ENCODE measurements at places on chromosomes 12 and 14.

DNA sequence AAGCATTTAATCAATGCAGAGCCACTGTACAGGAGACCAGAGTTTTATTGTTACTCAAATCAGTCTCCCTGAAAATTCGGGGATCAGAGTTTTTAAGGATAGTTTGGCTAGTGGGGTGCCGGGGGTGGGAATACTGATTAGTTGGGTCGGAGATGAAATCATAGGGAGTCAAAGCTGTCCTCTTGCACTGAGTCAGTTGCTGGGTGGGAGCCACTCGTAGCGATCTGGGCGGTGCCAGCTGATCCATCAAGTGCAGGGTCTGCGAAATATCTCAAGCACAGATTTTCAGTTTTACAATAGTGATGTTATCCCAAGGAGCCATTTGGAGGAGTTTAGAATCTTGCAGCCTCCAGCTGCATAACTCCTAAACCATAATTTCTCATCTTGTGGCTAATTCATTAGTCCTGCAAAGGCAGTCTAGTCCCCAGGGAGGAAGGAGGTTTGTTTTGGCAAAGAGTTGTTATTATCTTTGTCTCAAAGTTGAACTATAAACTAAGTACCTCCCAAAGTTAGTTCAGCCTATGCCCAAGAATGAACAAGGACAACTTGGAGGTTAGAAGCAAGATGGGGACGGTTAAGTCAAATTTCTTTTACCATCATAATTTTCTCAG, 169.4 kb upstream of the PLEKHG7 start:
- DNase-seq, result no peak

DNA sequence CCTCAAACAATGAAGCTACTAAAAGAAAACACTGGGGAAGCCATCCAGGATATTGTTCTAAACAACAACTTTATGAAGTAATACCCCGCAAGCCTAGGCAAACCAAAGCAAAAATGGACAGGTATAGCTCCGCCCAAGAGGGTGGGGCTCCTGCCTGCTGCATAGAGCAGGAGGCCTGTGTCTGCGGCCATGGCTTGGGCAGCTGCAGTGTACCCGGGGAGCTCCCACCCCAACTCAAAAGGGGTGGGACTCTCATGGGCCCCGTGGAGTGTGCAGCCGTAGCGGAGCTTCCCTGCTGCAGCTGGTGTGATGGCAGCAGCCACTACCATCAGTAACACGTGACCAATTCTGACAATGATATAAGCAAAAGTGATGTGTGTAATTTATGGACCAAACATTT, 264.2 kb upstream of the KITLG start:
- DNase-seq, result no peak

DNA sequence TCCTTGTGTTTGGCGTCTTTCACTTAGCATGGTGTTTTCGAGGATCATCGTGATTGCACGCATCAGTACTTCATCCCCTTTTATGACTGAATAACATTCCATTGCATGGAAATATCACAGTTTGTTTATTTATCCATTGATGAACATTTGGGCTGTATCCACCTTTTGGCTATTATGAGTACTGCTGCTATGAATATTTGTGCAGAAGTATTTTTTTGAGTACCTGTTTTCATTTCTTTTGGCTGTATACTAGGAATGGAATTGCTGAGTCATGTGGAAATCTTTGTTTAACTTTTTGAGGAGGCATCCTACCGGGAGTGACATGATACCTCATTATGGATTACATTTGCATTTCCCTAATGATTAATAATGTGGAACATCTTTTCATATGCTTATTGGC, 66.4 kb downstream of the WNK1 start:
- no peak for DNase-seq

- DNase-seq, result no peak
Measured at GRCh38 chr12:121610239-121611149, 15.8 kb upstream of the ORAI1 start.

DNA sequence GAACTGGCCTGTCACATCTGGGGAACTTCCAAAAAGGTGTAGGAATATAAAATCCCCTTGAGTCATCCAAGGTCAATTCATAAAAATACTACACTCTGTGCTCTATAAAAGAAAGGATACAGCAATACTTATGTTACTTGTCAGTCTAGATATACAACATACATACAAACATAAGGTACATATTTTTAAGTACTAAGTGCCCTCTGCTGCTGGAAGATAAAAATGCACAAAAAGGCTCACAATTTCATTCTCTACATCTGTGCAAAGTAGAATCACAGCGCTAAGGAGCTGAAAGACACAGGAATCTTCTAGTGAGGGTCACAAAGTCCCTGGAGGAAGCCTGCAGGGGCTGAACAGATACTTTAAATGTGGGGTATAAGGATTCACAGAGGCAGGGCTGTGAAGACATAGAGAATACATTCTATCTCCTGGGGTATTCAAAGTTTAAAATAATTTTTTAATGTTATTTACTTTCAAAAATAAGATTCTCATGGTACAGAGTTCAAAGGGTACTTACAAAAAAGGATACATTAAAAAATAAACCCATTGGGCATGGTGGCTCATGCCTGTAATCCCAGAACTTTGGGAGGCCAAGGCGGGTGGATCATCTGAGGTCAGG, 10.2 kb upstream of the GOLGA5 start:
- peak; percentile 70 for DNase-seq

GRCh38 chr14:60632257-60632656, 17.0 kb downstream of the SIX1 start:
- DNase-seq, result no peak

DNA sequence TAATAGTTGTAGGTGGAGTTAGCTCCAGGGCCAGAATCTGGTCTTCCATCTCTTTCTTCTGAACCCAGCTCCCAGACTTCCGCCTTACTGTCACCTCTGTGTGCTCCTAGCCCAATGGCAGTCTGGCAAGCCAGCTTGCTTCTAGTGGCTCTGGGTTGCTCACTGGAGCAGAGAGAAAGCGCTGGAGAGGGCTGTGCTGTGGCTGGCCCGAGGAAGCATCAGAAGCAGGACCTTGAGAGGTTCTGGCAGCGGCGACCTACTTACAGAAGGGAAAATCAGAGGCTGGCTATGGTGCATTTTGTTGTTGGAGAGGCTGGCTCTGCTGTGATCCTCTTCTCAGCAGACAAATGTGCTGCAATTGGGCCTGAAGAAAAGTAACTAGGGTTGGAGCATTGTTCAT, 28.6 kb downstream of the KCNA5 start:
- no peak for DNase-seq

GRCh38 chr14:26138764-26139445, 458.9 kb downstream of the NOVA1 start:
- no peak for DNase-seq

- no peak for DNase-seq
Measured at GRCh38 chr12:23253191-23253590, 628.2 kb downstream of the ETNK1 start.

GRCh38 chr14:88613552-88614010, 50.7 kb downstream of the ZC3H14 start:
- DNase-seq, result peak; percentile 9

GRCh38 chr12:53952871-53953734, 1.6 kb upstream of the HOXC12 start:
- peak; percentile 32 for DNase-seq

DNA sequence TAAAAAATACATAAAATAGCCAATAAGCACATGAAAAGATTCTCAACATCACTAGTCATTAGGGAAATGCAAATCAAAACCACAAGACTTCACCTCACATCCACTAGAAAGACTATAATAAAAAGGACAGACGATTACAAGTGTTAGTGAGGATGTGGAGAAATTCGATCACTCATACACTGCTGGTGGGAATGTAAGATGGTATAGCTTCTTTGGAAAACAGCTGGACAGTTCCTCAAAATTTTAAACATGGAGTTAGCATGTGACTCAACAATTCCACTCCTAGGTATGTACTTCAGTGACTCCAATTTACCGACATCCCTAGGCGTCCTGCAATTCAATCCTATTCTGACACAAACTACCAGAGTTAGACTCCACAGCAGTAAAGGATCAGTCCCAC, 13.7 kb downstream of the TRIM9 start:
- DNase-seq, result no peak

- DNase-seq, result no peak
Measured at GRCh38 chr14:22791301-22791700, 23.9 kb downstream of the SLC7A7 start.

DNA sequence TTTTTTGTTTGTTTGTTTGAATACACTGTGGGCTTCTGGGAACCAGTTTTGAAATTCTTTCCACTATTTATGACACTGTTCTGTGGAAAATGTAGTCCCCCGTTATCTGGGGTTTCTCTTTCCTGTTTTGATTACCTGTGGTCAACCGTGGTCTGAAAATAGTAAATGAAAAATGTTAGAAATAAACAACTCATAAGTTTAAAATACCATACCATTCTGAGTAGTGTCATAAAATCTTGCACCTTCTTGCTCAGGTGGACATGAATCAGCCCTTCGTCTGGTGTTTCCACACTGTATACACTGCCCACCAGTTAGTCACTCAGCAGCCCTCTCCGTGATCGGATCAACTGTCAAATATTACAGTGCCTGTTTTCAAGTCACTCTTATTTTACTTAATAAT, 5.1 kb upstream of the PAPOLA start:
- DNase-seq, result no peak

GRCh38 chr14:74219277-74220205, 19.7 kb upstream of the VSX2 start:
- no peak for DNase-seq

GRCh38 chr14:30034152-30034551, 106.5 kb upstream of the PRKD1 start:
- DNase-seq, result no peak

DNA sequence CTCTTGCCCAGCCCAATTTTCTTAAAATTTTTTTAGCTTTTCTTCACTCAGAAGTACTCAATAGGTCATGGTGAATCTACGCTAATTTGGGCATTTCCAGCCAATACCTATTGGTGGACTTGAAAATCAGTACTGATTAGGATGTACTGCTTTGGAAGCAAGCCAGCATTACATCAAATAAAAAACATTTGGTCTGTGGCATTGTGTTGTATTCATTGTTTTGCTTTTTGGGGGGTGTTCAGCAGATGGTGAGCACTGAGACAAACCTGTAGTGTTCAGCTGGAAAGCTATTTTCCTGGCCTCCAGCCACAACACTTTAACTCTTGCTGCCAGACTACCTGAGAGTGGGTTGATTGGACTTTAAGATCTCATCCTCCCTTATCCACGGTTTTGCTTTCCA, 4.0 kb downstream of the MAPKAPK5 start:
- no peak for DNase-seq

GRCh38 chr12:25904442-25904841, 54.0 kb upstream of the RASSF8 start:
- DNase-seq, result no peak

DNA sequence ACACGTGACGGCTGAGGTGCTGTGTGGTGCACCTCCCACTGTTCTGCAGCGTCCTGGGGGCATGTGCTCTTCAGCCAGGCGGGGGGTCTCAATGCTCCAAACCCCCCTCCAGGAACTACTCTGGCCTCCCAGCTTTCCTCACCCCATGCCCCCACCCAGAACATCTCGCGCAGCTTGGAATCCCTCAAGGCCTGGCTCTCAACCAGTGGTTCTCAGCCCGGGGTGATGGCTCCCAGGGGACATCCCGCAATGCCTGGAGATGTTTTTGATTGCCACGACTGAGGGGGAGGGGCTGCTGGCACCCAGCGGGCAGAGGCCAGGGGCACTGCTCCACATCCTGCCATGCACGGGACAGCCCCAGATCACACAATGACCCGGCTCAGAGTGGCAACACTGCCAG, 78.9 kb upstream of the DICER1 start:
- DNase-seq, result no peak

- DNase-seq, result no peak
Measured at GRCh38 chr12:58204071-58204470, 262.7 kb downstream of the ATP23 start.

DNA sequence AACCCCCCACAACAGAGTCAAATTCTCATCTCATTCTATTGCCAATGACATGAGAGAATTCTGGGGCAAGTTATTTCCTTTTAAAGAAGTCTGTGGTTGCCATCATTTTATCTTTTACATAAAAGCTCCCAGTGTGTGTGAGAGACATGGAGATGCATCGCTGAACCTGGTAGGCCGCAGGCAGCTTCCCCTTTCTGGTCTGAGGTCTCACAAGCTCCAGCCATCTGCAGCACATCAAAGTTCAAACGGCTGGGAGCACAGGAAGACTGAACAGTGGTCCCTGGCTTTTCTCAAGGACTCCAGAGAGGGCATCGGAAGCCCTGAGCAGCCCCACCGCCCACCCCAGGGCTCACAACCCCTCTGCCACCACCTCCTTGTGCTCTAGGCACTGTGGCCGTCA, 141.7 kb downstream of the RIMBP2 start:
- no peak for DNase-seq

GRCh38 chr12:105596731-105597130, 266.2 kb downstream of the C12orf75 start:
- DNase-seq, result no peak

DNA sequence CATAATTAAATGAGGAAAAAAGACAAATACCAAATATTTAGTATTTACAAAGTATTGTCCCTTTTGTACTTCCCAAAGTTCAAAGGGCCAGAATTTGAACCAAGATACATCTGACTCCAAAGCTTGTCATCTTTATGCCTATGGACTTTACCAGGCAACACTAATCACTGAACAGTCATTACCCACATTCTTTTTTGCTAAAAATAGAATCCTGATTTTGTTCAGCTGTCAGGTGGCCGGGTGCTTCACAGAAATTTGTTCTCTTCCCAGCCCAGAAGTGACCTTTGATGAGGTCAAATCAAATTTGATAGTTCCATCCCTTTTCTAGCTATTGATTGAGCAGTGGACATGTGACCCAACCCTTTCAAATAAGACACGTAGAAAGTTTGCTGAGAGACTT, 121.6 kb downstream of the LLPH start:
- DNase-seq, result no peak

DNA sequence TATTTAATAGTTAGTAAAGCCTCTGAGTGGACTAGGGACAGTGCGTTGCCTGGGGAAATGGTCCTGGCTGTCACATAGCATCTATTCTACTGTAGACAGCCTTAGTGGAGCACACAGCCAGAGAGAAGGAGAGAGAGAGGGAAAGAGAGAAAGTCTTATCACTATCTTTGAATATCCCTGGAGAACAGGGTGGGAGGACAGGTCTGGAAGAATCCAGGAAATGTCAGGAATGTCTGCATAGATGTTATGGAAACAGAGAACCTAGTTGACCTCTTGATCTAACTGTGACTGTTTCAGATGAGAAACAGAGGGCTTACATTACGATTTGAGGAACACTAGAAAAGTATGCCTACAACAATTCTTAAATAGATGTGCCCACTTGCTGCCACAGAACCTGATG, 92.8 kb downstream of the SLC15A5 start:
- no peak for DNase-seq

Measured in activated CD4-positive, alpha-beta T cell treated with anti-CD3 and anti-CD28 coated beads, Interleukin-2, Interleukin-6, amounts not matched to agents 100 ng/mL and 50 ng/mL, durations not matched to agents 16 hours and 8 hours (primary cell).